ENCODE measurements at places on chromosomes 4 and X. TPM values are rescaled to one million over a fixed set of nuclear protein-coding genes. Genes with fewer than 3 reads are reported as not detected.
A peak's percentile ranks its signal among the peaks of the same experiment; 100 is the strongest.

DNA sequence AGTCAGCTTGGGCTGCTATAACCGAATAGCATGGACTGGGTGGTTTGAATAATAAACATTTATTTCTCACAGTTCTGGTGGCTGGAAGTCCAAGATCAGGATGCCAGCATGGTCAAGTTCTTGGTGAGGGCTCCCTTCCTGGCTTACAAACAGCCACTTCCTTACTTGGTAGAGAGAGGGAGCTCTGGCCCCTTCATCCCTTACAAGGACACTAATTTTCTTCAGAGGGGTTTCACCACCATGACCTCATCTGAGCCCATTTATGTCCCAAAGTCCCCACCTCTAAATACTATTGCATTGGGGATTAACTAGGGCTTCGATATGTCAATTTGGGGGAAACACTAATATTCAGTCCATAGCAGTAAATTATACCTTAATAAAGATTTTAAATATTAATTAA is 61.8 kb downstream of the CLNK start:
- DNase-seq, result no peak
- H3K36me3 ChIP-seq, result no peaks in the 10 kb centered on the region
- H3K4me3 ChIP-seq, result no peak overlapping the region

DNA sequence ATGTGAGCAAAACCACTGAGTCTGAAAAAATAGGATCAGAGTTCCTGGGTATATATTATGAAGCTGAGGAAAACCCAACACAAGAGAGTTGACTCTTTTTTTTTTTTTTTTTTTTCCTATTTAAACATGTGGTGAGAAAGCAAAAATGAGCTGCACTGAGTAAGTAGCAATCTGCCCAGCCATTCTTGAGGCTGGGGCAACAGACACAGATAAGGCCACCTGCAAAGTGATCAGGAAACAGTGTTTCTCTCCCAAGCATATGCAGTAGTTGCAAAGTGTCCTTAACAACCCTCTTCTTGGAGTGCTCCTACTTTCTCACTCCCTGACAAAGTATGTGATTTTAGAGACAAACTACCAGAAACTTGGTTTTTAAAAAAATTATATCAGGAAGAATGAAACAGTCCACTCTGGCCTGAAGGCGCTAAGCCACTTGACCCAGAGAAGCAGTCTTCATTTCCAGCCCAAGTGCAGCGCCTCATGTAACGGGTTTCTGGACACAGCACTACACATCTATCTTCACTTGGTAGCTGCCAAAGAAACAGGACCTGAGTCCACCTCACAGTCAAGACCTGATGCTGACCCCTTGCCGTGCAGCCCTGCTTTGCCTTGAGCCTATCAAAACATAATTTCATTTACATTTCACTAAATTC is 124.6 kb upstream of the MAP3K15 start:
- no peak overlapping the region for H3K4me3 ChIP-seq
- no peaks in the 10 kb centered on the region for H3K36me3 ChIP-seq
- no peak overlapping the region for H3K27ac ChIP-seq

DNA sequence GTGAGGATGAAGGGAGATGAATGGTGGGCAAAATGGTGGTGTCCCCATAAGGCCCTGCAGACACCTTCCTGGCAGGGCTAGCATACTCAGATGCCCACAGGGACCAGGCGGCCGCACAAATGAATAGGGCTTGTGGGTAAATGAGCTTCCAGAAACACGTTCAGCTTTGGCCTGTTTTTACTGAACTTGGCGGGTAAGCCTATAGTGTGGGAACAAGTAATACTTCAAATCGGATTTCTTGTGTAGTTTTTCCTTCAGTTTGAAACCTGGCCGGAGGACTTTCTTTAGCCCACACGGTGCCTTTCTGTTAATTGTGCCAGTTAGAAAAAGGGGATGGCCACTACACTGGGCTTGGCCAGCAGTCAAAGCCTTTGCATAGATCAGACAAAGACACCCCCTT is 22.8 kb downstream of the SMS start:
- H3K36me3 ChIP-seq, result peaks cover under 1% of the 10 kb centered on the region
- no peak overlapping the region for H3K27ac ChIP-seq
- no peak overlapping the region for H3K4me3 ChIP-seq
- no peaks in the 10 kb centered on the region for H3K27me3 ChIP-seq

DNA sequence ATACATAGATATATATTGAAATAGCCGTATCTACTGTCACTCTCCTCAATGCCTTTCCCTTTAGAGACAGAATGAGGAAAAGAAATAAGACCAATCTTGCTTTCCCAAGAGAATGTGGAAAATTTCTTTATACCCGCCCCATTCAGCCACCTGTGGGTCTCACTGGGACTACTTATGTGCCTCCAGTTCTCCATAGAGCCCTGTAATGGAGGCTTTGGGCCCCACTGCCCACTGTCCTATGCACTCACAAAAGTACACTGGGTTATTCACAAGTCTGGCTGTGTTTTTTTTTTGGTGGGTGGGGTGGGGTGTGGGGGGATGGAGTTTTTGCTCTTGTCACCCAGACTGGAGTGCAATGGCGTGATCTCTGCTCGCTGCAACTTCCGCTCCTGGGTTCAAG is 70.4 kb upstream of the ELOVL6 start:
- DNase-seq, result no peak
- no peak overlapping the region for H3K4me3 ChIP-seq
- no peaks in the 10 kb centered on the region for H3K36me3 ChIP-seq
- H3K27me3 ChIP-seq, result no peaks in the 10 kb centered on the region
- no peak overlapping the region for H3K27ac ChIP-seq

DNA sequence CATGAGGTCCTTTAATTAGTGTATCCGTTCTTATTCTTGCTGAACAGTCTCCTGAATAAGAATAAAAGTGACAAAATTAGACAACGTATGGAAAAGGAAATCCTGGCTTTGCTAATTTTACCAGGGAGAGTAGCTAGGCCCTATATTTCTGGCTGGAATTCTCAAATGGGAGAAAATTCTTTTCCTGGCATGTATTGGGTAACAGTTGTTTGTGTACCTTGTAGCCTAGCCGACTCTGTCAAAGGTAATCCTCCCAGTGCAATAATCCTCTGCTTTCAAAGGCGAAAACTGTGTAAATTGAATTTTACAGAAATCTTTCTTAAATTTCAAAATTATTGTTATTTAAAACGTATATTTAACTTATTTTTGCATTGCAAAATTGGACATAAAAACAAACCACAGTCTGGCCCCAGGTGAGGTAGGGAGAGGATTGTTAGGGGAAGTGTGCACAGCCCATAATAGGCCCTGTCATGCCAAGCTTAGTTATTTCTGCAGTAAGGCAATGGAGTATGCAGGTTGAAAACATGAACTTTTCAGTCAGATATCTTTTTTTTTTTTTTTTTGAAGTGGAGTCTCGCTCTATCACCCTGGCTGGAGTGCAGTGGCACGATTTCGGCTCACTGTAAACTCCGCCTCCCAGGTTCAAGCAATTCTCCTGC is 18.9 kb upstream of the TENM3 start:
- no peak for DNase-seq
- H3K36me3 ChIP-seq, result no peaks in the 10 kb centered on the region
- no peak overlapping the region for H3K4me3 ChIP-seq
- H3K27me3 ChIP-seq, result no peaks in the 10 kb centered on the region

DNA sequence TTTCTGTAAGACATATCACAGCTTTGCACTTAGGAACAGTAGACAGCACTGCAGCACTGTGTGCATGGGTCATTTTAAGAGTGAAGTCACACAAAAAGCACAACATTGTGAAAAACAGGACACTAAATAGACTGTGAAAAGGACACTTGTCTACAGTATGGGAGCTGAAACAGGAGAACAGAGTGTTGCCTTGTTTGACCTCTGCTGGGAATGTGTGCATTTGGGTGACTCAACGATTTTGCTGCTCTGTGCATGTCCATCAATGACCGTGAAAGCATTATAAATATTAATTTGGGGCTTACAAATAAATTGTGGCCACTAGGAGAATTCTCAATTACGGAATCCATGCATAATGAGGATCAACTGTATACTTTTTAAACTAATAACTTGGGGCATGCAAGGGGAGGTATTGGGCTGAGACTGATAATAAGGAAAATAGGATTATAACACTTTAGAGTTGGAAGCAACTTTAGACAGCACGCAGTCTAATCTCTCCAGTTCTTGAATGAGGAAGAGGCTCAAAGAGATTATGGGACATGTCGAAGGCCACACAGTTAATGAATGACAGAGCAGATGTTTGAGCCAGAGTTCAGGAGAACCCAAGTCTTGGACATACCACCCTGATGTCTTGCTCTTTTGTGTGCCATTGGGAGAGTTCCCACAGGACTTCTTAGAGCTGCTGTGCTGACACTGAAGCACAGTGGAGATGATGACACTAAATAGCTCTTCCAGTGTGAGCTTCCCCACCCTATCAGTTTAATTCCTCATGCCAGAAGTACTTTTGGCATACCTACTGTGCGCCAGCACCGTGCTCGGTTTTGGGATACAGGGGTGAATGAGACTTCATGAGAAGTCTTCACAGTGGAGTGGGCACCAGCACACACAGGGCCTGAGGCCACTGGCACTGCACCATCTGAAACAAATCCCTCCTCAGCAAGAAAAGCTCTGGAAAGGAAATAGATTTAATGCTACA is 79.3 kb downstream of the FRAS1 start:
- H3K4me1 ChIP-seq, result no peaks in the 10 kb centered on the region
- no peak overlapping the region for H3K4me3 ChIP-seq
- DNase-seq, result no peak
- no peaks in the 10 kb centered on the region for H3K27me3 ChIP-seq
- no peak overlapping the region for H3K27ac ChIP-seq
- no peaks in the 10 kb centered on the region for H3K36me3 ChIP-seq

GRCh38 chr4:128757712-128758111 is 51.8 kb upstream of the JADE1 start:
- no peak for DNase-seq
- no peak overlapping the region for H3K4me3 ChIP-seq
- no peaks in the 10 kb centered on the region for H3K4me1 ChIP-seq
- H3K27me3 ChIP-seq, result no peaks in the 10 kb centered on the region

DNA sequence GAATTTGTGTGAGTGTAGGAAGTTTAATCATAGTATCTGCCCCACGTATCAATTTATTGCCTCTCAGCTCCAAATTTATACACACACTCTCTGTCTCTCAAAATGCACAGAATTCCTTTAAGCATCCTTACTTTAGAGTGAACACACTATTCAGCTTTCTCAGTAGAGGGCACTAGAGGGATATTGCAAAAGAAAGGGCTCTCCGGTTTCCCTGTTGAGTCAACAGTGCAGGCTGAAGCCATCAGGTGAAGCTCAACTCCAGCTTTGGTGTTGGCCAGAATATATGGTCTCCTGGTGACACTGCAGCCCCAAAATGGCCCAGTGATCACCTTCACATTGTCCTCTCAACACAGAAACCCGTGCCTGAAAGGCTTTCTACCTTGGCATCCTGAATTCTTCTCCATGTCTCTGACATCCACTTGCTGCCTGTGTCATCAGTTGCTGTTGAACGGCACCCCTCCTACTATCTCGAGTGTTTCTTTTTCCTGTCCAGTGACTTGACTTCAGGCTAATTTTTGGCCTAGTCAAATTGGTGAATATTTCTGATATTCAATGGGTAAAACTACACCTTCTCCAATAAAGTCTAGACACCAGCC is 670.5 kb downstream of the GABRG1 start:
- peak; percentile 0 for DNase-seq
- H3K4me1 ChIP-seq, result no peaks in the 10 kb centered on the region
- H3K4me3 ChIP-seq, result no peak overlapping the region
- H3K27me3 ChIP-seq, result no peaks in the 10 kb centered on the region
- H3K36me3 ChIP-seq, result no peaks in the 10 kb centered on the region
- no peak overlapping the region for H3K27ac ChIP-seq

DNA sequence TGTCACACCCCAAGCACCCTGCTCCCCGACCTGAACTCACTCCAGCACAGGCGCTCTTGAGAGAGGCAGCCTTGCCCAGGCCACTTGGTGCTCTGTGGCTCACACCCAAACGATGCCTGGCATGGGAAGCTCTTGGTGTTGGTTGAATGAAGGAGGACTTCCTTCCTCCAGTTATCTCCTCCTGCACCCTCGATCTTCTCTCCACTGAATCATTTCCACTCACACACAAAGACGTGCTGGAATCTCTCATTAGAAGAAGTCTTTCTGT is 90.5 kb upstream of the TRIM2 start:
- H3K4me1 ChIP-seq, result peaks cover 20% of the 10 kb centered on the region
- no peak overlapping the region for H3K4me3 ChIP-seq
- no peak for DNase-seq
- H3K36me3 ChIP-seq, result no peaks in the 10 kb centered on the region

DNA sequence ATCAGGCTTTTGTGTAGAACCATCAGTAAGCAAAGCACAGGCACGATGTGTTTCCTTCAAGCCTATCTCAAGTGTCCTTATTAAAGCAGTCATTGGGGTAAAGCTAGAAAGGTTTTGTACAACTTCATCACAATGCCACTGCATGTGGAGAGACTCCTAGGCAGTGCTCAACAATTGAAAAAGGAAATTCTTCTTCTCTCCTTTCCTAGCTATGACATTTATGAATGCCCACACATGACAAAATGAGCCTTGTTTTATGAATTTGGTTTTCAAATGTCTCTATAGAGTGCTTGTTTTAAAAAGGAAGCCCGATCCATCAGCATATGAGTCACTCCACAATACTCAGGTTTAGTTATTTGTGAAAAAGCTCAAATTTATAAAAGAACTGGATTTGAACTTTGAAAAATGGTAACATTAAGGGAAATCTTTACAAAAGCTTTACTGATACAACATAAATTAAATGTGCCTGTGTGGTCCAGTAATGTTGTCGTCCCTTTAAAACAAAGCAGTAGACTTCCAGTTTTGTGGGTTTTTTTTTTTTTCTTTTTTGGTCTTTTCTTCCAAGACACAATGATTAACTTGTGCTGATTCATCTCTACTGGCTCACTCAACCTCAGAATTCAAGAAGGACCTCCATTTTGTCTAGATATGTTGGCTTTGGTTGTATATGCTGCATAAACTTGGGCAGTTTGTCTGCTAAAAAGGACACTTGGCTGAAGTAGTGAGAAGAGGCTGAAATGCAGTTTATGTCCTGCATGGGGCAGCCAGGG is 273.8 kb downstream of the GASK1B start:
- peaks cover 4% of the 10 kb centered on the region for H3K4me1 ChIP-seq
- no peak overlapping the region for H3K4me3 ChIP-seq
- no peaks in the 10 kb centered on the region for H3K27me3 ChIP-seq
- H3K27ac ChIP-seq, result no peak overlapping the region

- H3K27ac ChIP-seq, result no peak overlapping the region
- H3K27me3 ChIP-seq, result no peaks in the 10 kb centered on the region
- H3K36me3 ChIP-seq, result no peaks in the 10 kb centered on the region
- H3K4me1 ChIP-seq, result peaks cover 6% of the 10 kb centered on the region
- peak; percentile 16 for DNase-seq
These were observed 53.9 kb downstream of the PAPSS1 start for GRCh38 chr4:107666134-107666533.

GRCh38 chr4:967113-968104 is 6.0 kb downstream of the DGKQ start:
- H3K4me3 ChIP-seq, result no peak overlapping the region
- H3K36me3 ChIP-seq, result no peaks in the 10 kb centered on the region
- no peaks in the 10 kb centered on the region for H3K27me3 ChIP-seq
- H3K4me1 ChIP-seq, result peaks cover 6% of the 10 kb centered on the region
- H3K27ac ChIP-seq, result no peak overlapping the region
- DNase-seq, result no peak

- H3K27me3 ChIP-seq, result no peaks in the 10 kb centered on the region
- peak; percentile 80 for DNase-seq
- no peaks in the 10 kb centered on the region for H3K36me3 ChIP-seq
- no peak overlapping the region for H3K4me3 ChIP-seq
These were observed 62.8 kb downstream of the SH3KBP1 start for GRCh38 chrX:19824603-19825002.

GRCh38 chr4:65668201-65669089 is 1.8 kb downstream of the EPHA5 start:
- H3K27ac ChIP-seq, result peak overlapping the region; percentile 92
- no peaks in the 10 kb centered on the region for H3K36me3 ChIP-seq
- H3K4me1 ChIP-seq, result peaks cover 20% of the 10 kb centered on the region
- H3K4me3 ChIP-seq, result peak overlapping the region; percentile 76

Gene SLC2A9
- 0.62 TPM for total RNA-seq

Gene PLP1
- 5.2 TPM for total RNA-seq

Gene STBD1
- 7.2 TPM for total RNA-seq

Gene SEL1L3
- 24.9 TPM for total RNA-seq

Data from astrocyte (in vitro differentiated cells and primary cell).